ENCODE measurements at places on chromosomes 11 and 22.

- H3K36me3 ChIP-seq = no peaks in the 10 kb centered on the region
- H3K27me3 ChIP-seq = no peaks in the 10 kb centered on the region
- no peak for DNase-seq
- no peaks in the 10 kb centered on the region for H3K4me1 ChIP-seq
- no peak overlapping the region for H3K4me3 ChIP-seq
- H3K27ac ChIP-seq = no peak overlapping the region
Measured at GRCh38 chr11:56625946-56626345, 11.3 kb upstream of the OR5M1 start.

DNA sequence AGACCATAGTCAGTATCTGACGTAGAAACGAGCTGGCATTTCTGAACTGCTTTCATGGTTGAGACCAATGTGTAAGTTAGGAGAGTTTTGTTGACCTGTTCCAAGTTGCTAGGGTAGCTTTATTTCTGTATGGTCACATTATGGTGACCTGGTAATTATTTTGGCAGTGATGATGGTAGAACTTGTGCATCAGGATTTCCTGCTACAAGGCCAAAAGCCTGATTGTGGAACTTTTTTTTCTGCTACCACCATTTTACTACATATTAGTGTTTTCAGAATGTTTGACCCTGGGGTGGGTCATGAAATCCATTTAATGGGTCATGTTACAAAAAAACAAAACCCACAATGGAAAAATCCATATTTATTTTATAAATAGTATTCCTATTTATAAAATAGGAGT is 18.9 kb downstream of the FBXO7 start:
- H3K4me3 ChIP-seq = no peak overlapping the region
- H3K4me1 ChIP-seq = no peaks in the 10 kb centered on the region
- no peak overlapping the region for H3K27ac ChIP-seq
- no peaks in the 10 kb centered on the region for H3K27me3 ChIP-seq
- no peak for DNase-seq

- H3K4me3 ChIP-seq = no peak overlapping the region
- H3K4me1 ChIP-seq = no peaks in the 10 kb centered on the region
- no peaks in the 10 kb centered on the region for H3K27me3 ChIP-seq
- H3K27ac ChIP-seq = no peak overlapping the region
- no peaks in the 10 kb centered on the region for H3K36me3 ChIP-seq
Measured at GRCh38 chr11:103585911-103586310, 450.5 kb upstream of the DDI1 start.

DNA sequence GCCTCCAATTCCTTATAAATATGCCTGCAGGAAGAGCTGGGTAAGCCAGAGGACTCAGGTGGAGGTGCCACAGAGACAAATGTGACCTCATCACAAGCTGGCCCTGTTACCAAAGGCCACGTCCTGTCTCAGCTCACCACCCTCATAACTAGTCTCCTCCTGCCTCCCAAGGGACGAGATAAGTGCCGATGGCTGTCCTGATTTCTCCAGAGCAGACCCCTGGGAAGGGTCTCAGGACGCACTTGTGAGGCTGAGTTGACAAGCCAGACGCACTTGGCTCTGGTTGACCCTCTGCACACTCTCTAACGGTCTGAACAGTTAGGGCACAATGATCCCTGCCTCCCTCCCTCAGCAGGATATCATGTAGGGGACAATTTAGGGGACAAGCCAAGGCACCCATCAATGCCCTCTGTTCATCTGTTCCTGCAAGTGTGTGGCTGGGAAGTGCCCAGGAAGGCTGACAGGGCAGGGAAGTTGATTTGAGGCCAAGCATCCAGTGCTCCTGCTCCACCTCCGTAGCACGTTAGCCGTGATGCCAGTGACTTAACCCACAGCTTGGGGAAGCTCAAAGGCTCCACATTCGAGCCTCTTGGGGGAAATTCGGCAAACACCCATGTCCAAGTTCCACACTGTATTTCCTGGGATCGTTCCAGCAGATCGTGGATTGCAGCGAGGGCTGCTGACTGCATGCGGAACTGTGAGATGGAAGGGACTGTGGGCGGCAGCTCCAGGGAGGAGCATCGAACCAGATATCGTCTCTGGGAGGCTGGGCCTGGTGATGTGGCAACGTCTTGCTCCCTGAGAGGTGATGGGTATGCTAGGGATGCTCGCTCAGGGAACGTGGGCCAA is 2.8 kb downstream of the SMIM38 start:
- DNase-seq = peak; percentile 55
- H3K36me3 ChIP-seq = no peaks in the 10 kb centered on the region
- H3K4me1 ChIP-seq = peaks cover 23% of the 10 kb centered on the region
- H3K27ac ChIP-seq = no peak overlapping the region

DNA sequence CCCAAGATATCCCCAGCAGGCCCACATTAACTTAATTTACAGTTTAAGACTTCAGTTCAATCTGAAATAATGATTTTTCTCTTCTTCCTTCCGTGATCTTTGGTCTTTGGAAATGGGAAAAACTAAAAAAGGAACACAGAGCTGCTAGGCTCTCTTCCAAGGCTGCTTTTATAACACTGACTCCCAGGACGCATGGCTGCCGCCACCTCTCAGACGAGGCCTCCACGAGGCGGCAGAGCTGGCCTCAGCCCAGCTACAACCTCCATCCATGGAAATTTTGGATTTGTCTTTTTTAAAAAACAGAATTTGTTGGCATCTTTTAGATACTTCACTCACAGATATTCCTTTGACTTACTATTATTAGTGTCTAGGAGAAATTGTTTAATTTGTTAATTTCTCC is 385.5 kb upstream of the SYN3 start:
- no peak for DNase-seq
- no peak overlapping the region for H3K27ac ChIP-seq
- no peaks in the 10 kb centered on the region for H3K36me3 ChIP-seq
- H3K4me1 ChIP-seq = peaks cover 19% of the 10 kb centered on the region

- DNase-seq = no peak
- H3K4me3 ChIP-seq = no peak overlapping the region
- H3K27ac ChIP-seq = no peak overlapping the region
- H3K36me3 ChIP-seq = no peaks in the 10 kb centered on the region
- H3K4me1 ChIP-seq = no peaks in the 10 kb centered on the region
- no peaks in the 10 kb centered on the region for H3K27me3 ChIP-seq
Measured at GRCh38 chr22:43681731-43682360, 130.3 kb downstream of the EFCAB6 start.

DNA sequence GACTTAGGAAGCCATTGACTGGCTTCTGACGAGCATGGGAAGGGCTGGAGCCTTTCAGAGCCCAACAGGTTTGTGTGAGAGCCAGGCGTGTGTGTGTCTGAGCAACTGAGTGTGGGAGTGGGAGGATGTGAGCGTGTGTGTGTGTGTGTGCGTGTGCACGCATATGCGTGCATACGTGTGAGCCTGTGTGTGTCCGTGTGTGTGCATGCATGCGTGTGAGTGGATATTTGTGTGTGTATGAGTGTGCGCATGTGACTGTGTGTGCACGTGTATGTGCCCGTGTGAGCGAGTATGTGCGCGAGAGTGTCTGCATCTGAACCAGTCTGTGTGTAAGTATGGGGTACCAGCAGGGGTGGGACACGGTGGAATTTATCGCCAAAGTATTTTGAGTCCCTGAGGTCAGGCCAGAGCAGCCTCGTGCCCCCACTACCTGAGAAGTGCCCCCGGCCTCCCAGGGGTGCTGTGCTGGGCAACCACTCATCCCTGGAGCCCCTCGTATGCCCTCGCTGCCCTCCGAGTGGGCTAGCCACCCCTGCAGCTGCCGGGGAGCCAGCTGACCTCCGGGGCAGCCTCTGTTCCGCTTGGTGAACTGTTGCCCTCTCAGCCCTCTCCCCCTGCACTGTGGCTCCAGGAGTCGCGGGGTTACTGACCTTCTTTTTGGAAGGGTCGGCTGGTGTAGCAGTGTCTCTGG is 38.5 kb downstream of the LRP5 start:
- H3K27me3 ChIP-seq = no peaks in the 10 kb centered on the region
- peaks cover 83% of the 10 kb centered on the region for H3K4me1 ChIP-seq
- H3K4me3 ChIP-seq = no peak overlapping the region
- H3K27ac ChIP-seq = peak overlapping the region; percentile 98
- no peak for DNase-seq
